ENCODE measurements at places on chromosomes 6 and 20. TPM values are rescaled to one million over a fixed set of nuclear protein-coding genes. Genes with fewer than 3 reads are reported as not detected.

- DNase-seq, result no peak
Observed at GRCh38 chr20:14820771-14821170, 483.4 kb upstream of the FLRT3 start.

PHACTR3 gene
- 0.50 TPM for total RNA-seq

TINAG gene
- total RNA-seq, result not detected

GRCh38 chr6:45572833-45573232, 195.1 kb upstream of the SUPT3H start:
- DNase-seq, result no peak

KHDC1L gene
- not detected for total RNA-seq

DNA sequence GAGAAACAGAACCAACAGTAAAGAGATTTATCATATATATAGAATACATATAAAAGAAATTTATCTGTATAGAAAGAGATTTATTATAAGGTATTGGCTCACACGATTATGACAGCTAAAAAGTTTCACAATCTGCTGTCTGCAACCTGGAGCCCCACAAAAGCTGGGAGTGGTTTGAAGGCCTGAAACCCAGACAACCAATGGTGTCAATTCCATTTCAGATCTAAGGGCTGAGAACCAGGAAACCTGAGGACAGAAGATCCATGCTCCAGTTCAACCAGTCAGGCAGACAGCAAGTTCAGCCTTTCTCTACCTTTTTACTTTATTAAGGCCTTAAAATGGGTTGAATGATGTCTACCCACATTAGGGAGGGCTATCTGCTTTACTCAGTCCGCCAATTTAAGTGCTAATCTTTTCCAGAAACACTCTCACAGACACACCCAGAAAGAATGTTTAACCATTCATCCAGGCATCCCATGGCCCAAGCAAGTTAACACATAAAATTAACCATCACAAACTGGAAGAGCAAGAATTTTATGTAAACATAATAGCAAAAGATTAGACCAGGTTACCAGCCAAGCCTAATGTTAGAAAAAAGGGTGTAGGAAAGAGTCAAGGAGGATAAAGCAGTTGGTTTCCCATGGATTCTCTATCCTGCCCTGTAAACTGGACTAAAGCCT, 170.9 kb downstream of the FUT9 start:
- peak; percentile 6 for DNase-seq

- no peak for DNase-seq
Observed at GRCh38 chr20:53847139-53847836, 223.1 kb downstream of the BCAS1 start.

FAM209B gene
- not detected for total RNA-seq

EBF4 gene
- 5.1 TPM for total RNA-seq

DNA sequence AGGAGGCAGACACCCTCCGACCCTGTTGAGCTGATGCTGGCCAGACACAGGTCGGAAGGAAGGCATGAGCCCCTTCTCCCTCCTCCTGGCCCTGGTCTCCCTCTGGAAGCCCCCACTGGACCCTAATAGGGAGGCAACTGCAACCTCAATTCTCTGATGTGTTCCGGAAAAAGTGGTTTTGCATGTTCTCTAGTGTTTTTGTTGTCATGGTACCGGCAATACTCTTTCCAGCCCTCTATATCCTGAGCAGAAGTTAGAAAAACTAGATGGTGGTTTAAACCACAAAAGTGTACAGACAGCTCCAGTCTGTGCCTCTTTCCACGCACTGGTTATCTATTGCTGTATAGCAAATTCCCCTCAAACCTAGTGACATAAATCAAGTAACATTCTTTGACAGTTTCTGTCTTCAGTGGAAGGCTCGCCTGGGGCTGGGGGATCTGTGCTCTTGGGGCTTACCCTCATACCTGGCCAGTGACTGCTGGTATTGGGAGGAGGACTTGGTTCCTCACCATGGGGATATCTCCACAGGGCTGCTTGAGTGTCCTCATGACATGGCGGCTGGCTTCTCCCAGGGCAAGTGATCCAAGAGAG, 37.0 kb downstream of the SYTL3 start:
- DNase-seq, result no peak

C20orf202 gene
- total RNA-seq, result not detected

OSER1 gene
- 113 TPM for total RNA-seq

HLA-DPA1 gene
- total RNA-seq, result not detected

GRCh38 chr20:10653599-10654249, 20.1 kb downstream of the JAG1 start:
- DNase-seq, result no peak

TCF21 gene
- not detected for total RNA-seq

GRCh38 chr6:32109114-32109764, at the start of gene TNXB:
TSS of gene TNXB (minus strand) at chr6:32109338. CDS start at chr6:32098198, 11,140 bp downstream.
- DNase-seq, result no peak

- no peak for DNase-seq
Observed at GRCh38 chr6:130032758-130033340, 14.5 kb downstream of the L3MBTL3 start.

DNA sequence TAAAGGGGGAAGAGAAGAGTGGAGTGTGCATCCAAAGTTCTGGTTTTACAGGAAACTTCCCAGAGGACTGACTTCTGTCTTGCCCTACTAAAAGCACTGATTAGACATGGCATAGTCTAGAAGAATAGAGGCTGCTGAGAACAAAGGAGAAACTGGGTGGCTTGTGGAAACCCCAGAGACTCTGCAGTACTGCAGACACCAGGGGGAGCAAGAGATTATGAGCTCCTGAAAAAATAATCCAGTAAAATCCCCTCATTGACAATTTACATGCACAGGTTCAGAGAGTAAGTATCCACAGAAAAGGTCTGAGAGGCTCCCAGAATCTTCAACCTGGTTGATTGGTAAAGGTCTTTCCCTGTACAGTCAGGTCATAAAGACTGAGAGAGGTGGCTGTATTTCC, 48.7 kb upstream of the CLVS2 start:
- no peak for DNase-seq

DNA sequence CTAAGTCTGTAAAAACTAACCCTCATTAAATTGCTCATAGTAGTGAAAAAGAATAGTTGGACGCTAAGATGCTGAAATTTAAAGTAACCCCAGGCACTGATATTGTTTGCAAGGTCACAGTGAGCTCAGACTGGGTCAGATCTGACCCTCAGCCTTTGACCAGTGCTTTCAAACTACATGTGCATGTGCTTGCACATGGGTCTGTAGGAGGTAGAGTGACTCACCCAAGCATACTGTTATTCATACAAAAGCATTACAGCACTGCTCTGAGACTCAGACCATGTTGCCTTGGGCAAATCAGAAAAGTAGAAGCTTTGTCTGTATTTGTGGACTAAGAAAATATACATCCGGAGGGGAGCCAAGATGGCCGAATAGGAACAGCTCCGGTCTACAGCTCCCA, 326.4 kb upstream of the MARCKS start:
- no peak for DNase-seq

GRCh38 chr6:157881342-157881741, 58.3 kb downstream of the SNX9 start:
- no peak for DNase-seq

NR2E1 gene
- not detected for total RNA-seq

DNA sequence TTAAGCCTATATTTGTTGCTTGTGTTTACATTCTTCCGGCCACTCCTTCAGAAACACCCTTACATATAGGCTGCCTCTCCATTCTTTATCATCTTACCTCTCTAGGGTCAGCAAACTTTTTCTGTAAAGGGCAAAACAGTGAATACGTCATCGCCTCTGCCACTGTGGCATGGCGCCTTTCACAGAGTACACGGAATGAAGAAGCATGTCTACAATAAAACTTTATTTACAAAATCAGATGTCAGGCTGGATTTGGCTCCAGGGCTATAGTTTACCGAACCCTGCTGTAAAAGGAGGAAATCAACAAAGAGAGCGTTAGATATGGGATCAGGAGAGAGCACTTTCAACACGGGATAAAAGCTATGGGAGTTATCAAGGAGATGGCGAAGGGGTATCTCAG, 9.3 kb upstream of the NCR2 start:
- no peak for DNase-seq

GRCh38 chr20:9093218-9093957, 24.5 kb downstream of the PLCB4 start:
- DNase-seq, result no peak

MAP7 gene
- total RNA-seq, result 27.5 TPM

SERPINB6 gene
- total RNA-seq, result 187 TPM

GRCh38 chr6:41527721-41528408, 18.3 kb upstream of the FOXP4 start:
- DNase-seq, result no peak

TTLL9 gene
- 1.8 TPM for total RNA-seq

GRCh38 chr20:16601047-16601446, 27.8 kb upstream of the KIF16B start:
- DNase-seq, result no peak

RAET1G gene
- not detected for total RNA-seq

WFDC12 gene
- not detected for total RNA-seq

DNA sequence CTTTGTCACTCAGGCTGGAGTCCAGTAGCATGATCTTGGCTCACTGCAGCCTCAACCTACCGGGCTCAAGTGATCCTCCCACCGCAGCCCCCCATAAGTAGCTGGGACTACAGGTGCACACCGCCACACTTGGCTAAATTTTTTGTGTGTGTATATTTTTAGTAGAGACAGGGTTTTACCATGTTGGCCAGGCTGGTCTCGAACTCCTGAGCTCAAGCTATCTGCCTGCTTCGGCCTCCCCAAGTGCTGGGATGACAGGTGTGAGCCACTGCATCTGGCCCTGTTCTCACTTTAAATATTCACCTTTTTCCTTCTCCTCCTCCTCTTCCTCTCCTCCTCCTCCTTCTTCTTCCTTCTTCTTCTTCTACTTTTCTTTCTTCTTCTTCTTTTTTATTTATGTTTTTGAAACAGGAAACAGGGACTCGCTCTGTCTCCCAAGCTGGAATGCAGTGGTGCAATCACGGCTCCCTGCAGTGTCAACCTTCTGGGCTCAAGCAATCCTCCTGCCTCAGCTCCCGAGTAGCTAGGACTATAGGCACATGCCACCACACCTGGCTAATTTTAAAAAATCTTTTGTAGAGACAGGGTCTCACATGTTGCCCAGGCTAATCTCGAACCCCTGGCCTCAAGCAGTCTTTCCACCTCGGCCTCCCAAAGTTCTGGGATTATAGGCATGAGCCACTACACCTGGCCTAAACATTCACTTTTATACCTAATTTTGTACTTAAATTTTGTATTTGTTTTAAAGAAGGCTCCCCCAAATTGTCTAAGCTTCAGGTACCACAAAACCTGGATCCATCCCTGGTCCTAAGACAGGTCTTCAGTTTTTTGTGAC, 47.2 kb upstream of the NCOA3 start:
- no peak for DNase-seq

- no peak for DNase-seq
Observed at GRCh38 chr6:16729183-16729691, 32.0 kb downstream of the ATXN1 start.

- no peak for DNase-seq
Observed at GRCh38 chr6:52976591-52977035, 18.5 kb downstream of the GSTA4 start.

Measured in PC-9 (cell line).